ENCODE measurements at places on chromosomes 11 and 22.

- DNase-seq: no peak
Observed at GRCh38 chr22:20438678-20439492, 1.3 kb upstream of the SCARF2 start.

GRCh38 chr11:28675183-28675582 lies 567.0 kb downstream of the METTL15 start:
- no peak for DNase-seq

DNA sequence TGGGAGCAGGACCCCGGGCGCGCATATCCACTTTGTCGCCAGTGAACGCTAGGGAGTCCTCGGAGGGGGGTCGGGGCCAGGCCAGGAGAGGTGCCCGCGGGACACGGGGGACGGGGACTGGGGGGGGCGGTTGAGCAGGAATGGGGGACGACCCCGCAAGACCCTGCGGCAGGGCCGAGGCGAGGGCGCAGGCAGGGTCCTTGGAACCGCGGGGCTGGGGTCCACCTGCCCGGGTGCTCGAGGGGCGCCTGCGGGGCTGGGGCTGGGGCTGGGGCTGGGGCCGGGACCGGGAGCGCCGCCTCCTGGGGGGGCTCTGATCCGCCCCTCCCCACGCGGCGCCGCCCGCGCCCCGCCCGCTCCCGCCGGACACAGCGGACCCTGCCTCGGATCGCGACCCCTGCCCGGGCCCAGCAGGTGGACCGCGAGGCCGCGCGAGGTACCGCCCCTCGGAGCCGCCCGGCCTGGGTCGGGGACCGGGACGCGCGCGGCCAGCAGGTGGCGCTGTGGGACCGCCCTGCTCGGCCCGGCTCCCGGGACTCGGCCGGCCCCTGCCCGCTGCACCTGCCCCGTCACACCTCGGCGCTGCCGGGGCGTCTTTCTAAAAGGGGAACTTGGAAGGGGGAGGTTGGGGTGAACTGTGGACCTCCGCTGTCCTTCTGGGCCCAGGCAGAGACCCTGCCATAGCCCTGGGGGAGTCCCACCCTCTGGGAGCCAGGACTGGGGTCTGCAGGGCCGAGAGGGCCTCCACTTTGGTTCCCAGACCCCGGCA lies 11.0 kb downstream of the CRELD2 start:
- DNase-seq: peak; percentile 63

- DNase-seq: no peak
Observed at GRCh38 chr22:29267462-29267857, 321 bp downstream of the RHBDD3 start.

DNA sequence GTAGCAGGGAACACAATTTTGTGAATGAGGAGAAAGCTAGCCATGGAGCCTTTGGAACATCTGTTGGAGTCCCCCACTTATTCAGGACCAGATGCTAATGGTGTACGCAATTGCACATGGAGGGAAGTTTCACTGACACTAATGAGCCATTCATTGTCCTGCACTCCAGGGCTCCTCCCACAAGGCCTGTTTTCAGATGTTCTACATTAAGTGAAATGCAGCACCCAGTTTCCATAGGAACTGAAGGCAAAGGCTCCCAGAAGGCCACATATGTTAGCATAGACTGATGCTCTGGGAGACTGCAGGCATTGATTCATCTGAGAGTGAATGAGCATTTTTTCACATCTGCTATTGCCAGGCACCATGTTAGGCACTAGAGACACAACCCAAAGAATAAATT lies 399.5 kb downstream of the ETS1 start:
- no peak for DNase-seq

DNA sequence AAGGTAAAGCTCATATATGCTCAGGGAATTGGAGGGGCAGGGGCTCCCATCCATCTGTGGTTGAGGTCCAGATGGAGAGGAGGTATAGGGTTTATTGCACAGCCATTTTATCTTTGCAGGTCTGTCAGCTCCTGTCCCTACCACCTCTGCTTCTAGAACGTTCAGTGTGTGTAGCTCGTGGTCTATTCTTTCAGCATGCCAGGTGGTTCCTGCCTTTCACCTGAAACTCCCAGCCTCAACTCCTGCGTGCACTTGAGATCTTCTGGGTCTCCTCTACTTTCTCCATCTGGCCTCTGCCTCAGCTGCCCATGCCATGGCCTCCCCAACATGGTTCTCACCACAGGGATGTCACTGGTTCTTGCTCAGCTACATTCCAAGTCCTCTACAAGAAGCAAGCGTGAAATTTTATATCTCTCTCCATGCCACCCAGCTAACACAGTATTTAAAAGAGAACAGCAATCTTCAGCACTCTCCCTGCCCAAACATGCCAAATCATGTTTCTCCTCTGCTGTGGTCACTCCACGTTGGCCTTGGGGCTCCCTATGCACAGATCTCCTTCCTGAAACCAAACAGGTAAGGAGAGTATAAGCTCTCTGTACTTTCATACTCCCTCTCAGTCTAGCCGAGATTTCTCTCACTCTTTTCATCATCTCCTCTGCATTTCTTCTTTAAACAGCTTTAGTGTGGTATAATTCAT lies 157.8 kb upstream of the TRPC6 start:
- DNase-seq: no peak

GRCh38 chr11:27361649-27362431 lies 1.2 kb downstream of the CCDC34 start:
- no peak for DNase-seq

DNA sequence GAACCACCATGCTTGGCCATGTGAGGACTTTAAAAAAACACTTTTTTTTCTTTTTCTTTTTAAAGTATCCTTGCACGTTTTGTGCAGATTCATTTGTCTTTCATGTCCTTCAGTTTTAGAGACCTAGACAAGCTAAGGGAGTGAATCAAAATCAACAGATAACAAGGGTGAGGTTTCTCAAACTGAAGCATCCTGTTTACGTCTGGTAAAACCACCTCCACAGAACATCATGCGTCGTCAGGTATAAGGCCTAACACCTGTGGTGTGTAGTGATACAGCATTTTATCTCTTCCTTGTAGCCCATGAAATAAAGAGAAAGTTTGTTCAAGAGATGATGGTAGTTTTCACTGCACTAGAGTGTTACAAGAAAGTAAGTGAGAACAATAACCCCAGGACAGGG lies 26.3 kb upstream of the CSF2RB start:
- DNase-seq: no peak

GRCh38 chr22:45157907-45158306 lies 5.8 kb upstream of the NUP50 start:
- DNase-seq: no peak

DNA sequence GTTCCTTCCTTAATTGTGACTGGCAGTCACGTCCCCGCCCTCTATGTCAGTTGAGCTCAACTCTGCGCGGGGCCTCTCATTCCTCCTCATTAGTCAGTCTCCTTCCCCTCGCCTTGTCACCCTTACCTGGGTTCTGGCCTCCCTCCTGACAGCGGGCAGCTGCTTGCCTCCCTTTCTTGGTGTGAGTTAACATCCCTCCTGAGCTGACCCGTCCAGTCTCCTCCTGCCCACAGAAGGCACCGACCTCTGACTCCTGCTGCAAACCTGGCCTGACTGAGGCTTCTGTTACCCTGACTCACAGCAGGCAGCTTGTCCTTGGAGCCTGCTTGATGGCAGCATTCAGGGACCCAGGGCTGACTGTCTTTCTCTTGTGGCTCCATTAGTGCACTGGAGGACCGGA lies 45.2 kb downstream of the GRIK4 start:
- no peak for DNase-seq

DNA sequence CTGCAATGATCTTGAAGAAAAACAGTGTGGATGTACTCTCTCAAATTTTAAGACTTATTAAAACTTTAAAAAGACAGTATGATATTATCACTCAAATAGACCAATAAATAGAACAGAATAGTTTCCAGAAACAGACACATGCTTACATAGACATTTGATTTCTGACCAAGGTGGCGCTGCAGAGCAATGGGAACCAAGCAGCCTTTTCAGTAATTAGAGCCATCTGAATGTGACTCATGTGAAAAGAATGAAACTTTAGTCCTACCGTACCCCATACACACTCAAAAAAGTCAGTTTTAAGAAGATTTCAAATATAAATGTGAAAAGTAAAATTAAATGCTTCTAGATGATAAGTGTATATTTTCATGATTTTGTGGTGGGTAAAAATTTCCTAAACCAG lies 74.2 kb upstream of the MS4A8 start:
- DNase-seq: no peak

DNA sequence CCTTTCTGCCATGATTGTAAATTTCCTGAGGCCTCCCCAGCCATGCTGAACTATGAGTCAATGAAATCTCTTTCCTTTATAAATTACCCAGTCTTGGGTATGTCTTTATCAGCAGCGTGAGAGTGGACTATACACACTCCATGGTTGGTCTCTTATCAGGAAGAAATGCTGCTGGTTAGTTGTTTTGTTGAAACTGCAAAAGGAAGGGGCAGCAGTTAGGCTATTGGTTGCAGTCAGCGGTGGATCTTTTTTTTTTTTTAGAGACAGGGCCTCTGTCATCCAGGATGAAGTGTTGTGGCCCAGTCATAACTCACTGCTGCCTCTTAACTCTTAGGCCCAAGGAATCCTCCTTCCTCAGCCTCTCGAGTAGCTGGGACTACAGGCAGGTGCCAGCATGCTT lies 51.7 kb downstream of the HSD17B12 start:
- no peak for DNase-seq

DNA sequence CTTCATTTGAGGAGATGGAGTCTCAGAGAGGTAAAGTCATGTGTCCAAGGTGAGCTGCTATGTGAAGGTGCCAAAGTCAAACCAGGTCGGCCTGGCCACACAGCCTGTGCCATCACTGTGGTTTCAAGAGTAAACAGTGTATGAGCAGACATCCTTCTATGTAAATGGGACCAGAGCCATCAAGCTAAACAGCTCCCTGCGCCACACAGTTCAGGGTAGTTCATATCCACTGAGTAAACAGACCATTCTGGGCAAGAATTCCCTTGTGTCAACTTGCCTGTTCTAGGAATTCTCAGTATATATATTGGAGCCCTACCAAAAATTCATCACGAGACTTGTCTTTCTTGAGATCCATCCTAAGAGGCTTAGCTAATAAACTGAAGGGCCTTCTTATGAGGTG lies 77.5 kb downstream of the AMOTL1 start:
- DNase-seq: no peak

- no peak for DNase-seq
Observed at GRCh38 chr11:118845369-118845768, 38.3 kb upstream of the CXCR5 start.

DNA sequence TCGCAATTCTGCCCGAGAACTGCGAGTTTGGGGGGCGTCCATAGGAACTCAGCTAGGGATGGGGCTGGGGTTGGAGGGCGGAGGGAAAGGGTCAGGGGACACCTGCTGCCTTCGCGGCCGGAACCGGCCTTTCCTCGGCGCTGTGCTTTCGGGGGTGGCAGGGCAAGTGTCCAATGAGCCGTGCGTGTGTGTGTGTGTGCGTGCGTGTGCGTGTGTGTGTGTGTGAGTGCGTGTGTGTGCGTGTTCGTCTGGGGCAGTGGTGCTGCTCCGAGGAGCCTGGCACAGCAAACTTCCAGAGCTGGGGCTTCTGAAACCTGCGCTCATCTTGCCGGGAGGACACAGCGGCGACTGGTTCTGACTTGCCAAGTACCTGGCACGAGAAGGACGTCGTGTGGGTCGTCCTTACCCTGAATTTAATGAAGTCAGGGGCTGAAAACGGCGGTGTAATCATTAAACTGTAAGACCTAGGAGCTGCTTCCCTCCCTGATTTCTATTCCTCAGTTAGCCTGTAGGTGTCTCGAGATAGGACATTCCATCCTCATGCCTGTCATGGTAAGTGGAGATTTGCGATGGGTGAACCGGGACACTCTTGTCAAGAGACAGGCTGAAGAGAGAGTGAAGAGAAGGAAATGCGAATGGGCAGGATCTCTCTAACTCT lies 27.0 kb upstream of the AMOTL1 start:
- no peak for DNase-seq

GRCh38 chr22:33770723-33771122 lies 149.6 kb downstream of the LARGE1 start:
- no peak for DNase-seq

Data from SHP77 (cell line).